ENCODE measurements at places on chromosomes 1 and 21.

GRCh38 chr1:46248122-46248920 lies 758 bp downstream of the RAD54L start:
- DNase-seq = peak; percentile 45

DNA sequence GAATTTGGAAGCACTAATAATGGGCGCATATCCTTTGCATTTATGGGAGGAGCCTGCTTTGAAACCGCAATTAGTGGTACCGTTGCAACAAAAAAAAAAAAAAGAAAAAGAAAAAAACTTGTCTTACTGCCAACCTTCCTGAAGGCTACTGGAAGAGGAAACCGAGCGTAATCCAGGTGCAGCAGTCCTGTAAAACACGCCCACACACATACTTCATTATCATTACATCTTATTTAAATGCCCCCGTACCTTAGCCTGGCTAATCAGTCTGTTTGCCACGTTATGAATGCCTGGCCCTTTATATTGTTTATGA lies 686 bp upstream of the ZNF281 start:
- no peak for DNase-seq

DNA sequence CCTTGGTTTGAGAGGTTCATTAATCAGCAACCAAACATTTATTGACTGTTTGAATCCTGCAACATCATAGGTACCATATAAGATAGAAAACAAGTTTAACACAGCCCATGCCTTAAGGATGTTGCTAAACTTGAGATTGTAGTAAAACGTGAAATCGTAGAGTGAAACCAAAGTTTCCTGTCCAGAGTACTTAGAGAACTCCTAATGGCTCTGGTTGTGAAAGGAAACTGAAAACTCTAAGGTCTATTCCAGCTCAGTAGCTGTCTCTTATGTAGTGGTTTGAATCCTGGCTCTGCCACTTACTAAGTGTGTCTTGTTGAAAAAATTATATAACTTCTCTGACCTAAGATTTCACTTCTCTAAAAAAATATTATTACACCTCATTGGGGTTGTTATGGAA lies 310.9 kb downstream of the NTNG1 start:
- DNase-seq = no peak

- no peak for DNase-seq
Measured at GRCh38 chr1:153535242-153536011, at the start of gene S100A6. Gene S100A6 (minus strand): TSS chr1:153535991. CDS start chr1:153535339, 652 bp downstream.

GRCh38 chr1:6870086-6870485 lies 84.8 kb downstream of the CAMTA1 start:
- peak; percentile 35 for DNase-seq

GRCh38 chr1:228456252-228457016 lies 30.7 kb upstream of the RNF187 start:
- peak; percentile 43 for DNase-seq

DNA sequence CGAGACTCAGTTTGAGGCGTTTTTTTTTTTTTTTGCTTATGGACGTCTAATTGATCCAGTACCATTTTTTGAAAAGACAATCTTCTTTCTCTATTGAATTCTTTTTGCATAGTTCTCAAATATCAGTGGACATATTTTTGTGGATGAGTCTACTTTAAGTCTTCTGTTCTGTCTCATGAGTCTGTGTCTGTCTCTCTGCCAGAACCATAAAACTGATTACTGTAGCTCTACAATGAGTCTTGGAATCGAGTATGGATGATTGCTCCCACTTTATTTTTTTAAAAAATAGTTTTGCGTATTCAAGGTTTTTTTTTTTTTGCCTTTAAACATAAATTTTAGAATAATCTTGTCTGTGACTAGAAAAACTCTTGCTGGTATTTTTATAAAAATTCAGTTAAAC lies 323.5 kb downstream of the ZNF326 start:
- DNase-seq = no peak

GRCh38 chr1:227559926-227560325 lies 3.4 kb upstream of the ZNF678 start:
- peak; percentile 43 for DNase-seq

DNA sequence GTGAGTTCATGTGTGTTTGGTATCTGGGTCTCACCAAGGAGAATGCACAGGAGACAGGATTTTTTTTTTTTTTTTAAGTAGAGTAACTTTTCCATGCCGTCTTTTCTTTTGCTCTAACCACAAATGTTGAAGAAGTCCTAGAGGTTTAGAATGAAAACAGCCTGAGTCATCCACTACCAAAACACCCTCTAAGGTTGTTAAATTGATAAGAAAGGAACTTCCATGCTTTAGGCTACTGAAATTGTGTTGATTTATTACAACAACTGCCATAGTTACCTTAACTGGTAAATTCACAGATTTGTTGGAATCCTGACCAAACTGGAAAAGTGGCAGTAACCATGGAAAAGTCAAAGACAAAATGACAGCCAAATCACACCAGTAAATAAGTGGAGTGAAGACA lies 375.6 kb downstream of the AMY1C start:
- no peak for DNase-seq

- DNase-seq = no peak
Measured at GRCh38 chr21:46626975-46627501, 8.4 kb upstream of the PRMT2 start.
